ENCODE measurements at places on chromosomes 6 and 20.

GRCh38 chr6:135630789-135631376 is 133.3 kb upstream of the AHI1 start:
- no peak for DNase-seq

DNA sequence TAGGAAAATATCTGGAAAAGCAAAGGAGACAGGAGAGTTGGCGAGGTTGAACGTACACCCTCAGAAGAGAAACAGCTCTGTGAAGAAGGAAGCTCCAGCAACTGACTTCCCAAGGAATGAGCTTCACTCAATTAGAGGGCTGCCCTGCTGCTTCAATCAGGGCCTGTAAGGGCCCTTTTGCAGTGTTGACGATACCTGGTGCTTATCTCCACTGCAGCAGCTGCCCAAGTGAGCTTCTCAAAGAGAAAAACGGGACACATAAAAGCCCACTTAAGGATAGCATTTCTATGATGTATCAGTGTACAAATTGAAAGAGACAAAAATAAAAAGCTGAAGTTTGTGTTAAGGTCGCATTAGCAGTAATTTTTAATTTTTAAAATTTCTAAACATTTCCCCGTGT is 16.4 kb downstream of the SEC63 start:
- DNase-seq = no peak

- DNase-seq = no peak
Measured at GRCh38 chr6:53773044-53773696, 21.6 kb upstream of the LRRC1 start.

GRCh38 chr20:4375881-4376280 is 345.8 kb upstream of the PRND start:
- DNase-seq = no peak

GRCh38 chr20:48308232-48308781 is 519.5 kb downstream of the PREX1 start:
- no peak for DNase-seq

- no peak for DNase-seq
Measured at GRCh38 chr6:152828431-152828830, 77.8 kb downstream of the VIP start.

DNA sequence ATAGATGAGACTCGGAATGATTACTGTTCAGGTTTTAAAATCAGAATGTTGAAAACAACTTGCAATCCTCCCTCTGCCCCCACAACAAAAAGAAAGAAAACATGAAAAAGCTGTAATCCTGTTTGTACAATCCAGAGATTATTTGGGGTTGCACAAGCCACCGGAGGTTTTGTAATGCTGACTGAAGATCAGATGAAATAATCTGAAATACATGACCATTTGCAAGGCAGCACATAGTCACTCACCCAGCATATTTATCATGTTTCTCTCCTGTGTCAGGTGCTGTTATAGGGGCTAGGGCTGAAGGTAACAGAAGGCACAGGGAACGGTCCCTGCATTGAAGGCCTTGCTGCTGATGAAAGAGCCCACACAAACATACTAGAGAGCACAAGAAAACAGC is 85.3 kb downstream of the SIM1 start:
- DNase-seq = no peak

DNA sequence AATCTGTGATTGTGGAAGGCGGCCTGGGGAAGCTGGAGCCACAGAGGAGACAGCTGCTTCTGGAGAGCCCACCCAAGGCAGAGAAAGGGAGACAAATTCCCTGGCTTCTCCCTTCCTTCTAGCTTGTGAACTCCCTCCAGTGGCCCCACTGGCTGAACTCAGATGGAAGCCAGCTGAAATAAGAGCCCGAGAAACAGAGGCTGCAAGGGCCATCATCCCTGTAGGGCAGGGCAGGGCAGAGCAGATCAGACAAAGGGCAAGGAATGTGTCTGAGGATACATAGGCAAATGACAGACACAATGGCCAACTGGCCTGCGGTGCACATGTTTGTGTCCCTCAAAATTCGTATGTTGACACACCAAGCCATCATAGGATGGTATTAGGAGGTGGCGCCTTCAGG is 25.3 kb downstream of the MDFI start:
- DNase-seq = no peak

DNA sequence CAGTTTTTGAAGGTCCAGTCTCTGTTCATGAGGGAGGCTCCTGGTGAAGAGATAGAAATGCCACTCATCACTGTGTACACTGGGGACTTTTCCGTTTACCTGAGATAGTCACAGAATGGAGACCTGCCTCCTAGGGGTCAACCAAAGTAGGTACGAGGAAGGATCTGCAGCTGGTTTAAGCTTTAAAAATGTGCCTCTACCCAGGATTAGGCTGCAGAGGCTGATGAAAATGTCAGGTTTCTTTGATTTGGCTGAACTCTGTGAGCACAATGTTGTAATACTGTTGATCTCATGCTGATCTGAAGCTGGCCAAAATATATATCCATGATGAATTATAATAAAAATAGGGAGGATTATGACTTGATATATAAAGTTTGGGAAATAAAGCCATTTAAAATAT is 182.7 kb downstream of the ADAT2 start:
- no peak for DNase-seq

DNA sequence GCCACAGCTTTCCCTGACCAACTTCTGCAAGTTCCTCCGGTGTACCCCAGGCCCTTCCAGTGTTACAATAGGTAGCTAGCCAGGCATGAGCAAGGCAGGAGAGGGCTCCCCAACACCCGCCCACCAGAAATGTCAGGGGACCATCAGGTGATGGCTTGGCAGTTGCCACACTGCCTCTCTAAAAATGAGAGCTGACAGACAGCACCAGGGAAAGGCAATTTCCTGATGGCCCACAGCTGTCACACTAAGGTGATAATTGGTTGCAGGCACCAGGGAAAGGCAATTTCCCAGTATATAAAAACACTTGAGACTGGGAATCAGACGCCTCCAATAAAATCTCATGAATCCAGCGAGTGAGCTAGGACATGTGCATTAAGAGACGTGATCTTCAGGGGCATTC is 49.9 kb downstream of the PXDC1 start:
- no peak for DNase-seq

DNA sequence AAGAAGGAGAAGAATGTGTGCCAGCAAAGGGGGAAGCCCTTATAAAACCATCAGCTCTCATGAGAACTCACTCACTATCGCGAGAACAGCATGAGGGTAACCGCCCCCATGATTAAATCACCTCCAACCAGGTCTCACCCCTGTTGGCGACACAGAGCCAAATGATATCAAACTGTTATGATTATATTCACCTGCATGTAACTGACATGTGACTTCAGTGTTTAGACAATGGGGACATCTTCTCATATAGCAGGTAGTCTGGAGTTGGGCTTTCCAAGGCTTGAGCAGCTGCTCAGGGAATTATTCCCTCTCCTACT is 115.2 kb downstream of the SASH1 start:
- DNase-seq = no peak

- no peak for DNase-seq
Measured at GRCh38 chr20:58251979-58252591, 23.6 kb upstream of the ANKRD60 start.

DNA sequence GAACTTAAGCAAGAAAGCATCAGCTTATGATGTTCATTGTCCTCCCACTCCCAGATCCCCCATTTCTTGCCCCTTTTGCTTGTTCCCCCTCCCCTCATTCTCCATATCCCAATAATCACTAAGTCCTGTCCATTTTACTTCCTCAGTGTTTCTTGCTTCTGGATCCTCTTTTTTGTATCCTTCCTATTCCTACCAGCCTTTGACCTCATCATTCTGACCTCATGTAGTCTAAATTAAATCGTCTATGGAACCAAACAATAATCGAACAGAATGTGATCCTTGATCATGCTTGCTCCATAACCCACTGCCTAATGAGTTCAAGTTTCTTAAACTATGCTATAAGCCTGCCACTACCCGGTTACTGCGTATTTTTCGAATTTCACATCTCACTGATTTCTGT is 5.4 kb upstream of the RSPH3 start:
- no peak for DNase-seq

DNA sequence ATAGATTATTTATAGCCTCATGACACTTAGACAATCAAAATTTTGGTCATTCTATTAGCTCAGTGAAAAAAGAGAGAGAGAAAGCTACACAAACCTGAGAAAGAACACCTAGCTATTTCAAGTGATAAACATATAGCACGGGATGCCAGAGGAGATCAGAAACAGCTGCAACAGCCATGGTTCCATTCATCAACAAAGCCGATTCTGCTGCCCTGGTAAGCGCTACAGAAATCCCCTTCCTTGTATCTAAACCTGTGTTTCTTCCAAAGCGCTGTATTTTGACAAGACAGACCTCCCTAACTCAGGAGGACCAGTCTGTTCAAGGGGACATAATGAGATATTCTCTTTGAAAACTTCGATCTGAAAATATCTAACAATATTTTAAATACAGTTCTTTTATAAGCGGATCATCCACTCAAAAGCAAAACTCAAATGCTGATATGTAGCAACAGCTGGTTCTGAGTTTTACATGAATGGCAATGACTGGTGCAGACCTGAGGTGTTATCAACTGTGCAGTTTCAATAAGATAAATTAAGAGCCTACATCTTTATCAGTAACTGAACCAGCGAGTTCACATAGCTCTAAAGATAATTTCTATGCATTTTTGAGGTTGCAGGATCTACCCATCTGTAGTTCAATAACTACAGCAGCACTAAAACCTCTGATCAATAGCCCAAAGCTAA is 447.8 kb downstream of the FRK start:
- no peak for DNase-seq

DNA sequence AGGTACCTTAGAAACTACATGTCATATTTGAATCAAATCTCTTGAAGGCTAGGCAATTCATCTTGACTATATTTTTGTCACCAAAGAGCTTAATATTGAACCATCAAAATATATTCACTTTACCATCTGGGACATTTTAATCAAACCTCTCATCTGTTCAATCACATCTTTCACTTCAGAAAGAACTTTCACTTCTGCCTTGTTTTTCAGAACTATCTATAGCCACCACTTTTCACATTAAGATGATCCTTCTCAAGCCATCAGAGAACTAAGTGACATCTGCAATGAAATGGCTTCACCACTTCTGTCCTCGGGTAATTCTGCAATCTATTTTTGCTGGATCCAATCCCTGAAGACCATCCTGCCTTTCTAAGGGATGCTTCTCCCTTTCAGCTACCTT is 57.8 kb downstream of the OR2B2 start:
- DNase-seq = no peak

GRCh38 chr6:125924169-125924568 is 32.4 kb upstream of the HINT3 start:
- no peak for DNase-seq

DNA sequence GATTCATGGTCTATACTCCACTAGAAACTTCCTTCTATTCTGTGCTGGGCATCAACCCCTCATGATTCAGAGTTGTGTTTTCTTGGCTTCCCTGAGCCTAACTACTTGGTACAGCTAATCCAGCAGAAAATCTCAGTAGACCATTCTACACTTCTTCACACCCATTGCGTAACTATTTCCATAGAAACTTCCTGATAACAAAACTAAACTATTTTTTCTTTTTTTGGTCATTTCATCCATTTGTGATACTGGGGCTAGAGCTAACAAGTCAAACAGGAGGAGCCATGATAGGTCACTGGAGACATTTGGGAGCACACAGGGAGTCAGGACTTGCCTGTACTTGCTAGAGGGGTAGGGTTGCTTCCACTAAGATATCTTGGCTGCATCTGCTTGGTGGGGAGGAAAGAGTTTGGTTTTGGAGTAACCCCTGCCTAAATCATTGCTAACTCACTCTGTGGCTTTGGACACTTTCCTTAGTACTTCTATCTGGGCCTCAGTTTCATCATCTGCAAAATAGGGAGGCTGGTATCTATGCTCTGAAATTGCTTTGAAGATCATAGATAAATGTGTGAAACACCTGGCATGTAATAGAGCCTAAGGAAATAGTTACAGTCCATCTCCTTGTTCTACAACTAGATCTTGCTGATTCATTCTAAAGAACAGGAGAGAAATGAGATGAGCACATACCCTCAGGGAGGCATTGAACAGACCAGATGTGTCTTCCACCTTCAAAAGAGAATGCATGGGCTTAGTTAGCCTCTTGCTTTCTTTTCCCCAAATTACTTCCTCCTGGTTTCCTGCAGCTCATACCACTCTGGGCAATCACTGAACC is 127.9 kb upstream of the ADGRF1 start:
- DNase-seq = no peak

- no peak for DNase-seq
Measured at GRCh38 chr20:53826597-53827291, 233.1 kb upstream of the ZNF217 start.

GRCh38 chr20:46358346-46359058 is 47.9 kb downstream of the ELMO2 start:
- no peak for DNase-seq

- no peak for DNase-seq
Measured at GRCh38 chr20:63136296-63136695, 79.6 kb downstream of the YTHDF1 start.

DNA sequence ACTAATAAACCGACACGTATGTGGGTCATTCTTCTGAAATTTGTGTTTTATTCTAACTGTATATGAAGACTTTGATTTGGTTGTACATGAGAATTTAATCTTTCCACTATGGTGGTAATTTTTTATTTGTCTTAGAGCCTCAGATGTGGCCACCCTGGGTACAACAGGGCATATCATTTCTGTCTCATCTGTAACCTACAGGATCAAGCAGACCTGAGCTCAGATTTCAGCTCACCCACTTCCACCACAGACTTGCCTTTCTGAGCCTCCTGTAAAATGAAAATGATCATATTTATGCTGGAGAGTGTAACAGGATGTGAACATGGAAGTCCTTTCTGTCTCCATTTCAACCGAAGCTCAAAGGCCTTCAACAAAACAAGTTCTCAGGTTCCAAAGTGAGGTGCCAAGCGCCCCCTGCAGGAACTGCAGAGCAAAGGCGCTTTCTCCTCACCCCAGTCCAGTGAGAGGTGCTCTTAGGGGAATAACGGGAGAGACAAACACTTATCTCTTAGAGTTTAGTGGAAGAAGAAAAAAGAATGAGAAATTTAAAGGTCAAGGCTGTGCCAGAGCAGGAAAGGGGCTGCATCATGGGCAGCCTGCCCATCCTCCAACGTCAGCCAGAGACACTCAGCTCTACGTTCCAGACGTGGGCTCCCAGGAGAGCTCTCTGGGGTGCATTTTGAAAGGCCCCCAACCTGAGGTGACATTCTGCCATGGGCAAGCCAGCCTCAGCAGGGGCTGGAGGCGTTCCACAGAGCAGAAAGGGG is 23.0 kb upstream of the CD24 start:
- no peak for DNase-seq

DNA sequence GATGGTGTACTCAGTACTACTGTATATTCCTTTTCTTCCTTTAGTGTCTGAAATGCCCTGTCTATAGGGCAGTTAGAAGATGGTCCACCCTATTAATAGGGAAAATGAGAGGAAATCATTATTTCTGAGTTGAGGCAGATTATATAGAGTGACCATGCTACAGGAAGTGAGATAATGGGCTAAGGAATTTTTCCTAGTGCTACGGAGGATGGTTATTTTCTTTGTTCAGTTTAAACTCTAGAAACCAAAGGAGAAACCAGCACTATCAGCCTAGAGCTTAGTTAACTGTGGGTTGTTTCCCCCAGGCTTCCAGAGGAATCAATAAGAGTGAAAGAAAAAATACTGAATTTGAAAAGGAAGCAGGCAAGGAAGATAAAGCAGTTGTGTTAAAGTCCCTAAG is 474 bp downstream of the TSBP1 start:
- DNase-seq = no peak

Measured in ureter (tissue), 1 donor.